NCI-H1417 treated with DMSO at 0.1 percent for 48 hours (cell line): ENCODE measurements at places on chromosomes 4 and X.
A peak's percentile ranks its signal among the peaks of the same experiment; 100 is the strongest.

- DNase-seq, result no peak
Observed at GRCh38 chrX:41665686-41666085, 23.1 kb upstream of the GPR34 start.

GRCh38 chrX:140918398-140919038 lies 83.9 kb upstream of the SPANXB1 start:
- peak; percentile 6 for DNase-seq

GRCh38 chrX:64190136-64190740 lies 15.3 kb downstream of the AMER1 start:
- no peak for DNase-seq

- no peak for DNase-seq
Observed at GRCh38 chr4:26459054-26459755, 31.1 kb downstream of the CCKAR start.

DNA sequence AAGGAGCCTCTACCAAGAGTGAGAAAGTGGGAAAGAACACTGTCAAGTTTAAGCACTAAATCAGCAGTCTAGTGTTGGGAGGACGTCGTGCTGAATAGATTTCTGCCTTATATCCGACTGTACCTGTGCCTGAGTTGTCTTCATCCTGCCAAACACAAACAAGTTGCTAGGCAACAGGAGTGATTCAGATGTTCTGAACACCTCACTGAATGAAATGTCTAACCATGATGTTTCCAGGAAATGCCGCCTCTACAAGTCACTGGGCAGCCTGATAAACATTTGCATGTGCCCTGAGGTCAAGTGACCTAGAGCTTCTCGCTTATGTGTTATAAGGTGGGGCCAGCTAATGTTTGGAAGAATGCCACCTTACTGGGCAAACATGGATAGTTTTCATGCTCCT lies 37.9 kb downstream of the SGMS2 start:
- DNase-seq, result no peak

DNA sequence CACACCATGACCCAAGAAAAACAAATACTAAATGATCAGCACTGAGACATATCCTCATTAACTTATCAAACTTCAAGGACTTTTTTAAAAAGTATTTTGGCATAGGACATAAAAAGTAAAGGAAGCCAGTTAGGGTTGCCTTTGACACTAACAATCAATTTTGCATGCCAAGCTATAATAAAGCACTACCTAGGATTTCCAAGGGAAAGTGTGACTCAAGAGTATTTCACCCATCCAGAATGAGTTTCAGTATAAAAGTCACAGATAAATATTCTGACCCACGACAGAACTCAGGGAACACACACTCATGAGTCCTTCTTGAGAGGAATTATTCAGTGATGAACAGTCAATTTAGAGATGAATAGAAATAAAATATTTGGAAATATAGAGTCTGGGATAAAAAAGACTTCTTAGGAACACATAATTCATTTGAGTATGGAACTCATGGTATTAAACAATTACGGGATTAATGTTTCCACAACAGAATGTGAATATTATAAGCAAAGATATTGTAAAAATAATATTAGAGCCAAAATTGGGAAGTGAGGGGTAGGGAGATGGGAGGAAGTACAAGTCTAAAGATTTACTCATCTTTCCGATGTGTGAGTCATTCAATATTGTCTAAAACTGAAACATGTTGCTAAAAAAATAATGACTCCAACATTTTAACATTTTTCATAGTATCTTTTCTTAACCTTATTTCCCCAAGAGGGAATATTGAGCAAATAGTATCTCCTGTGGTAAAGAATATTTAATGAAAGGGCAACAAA lies 143.5 kb upstream of the LNX1 start:
- no peak for DNase-seq

DNA sequence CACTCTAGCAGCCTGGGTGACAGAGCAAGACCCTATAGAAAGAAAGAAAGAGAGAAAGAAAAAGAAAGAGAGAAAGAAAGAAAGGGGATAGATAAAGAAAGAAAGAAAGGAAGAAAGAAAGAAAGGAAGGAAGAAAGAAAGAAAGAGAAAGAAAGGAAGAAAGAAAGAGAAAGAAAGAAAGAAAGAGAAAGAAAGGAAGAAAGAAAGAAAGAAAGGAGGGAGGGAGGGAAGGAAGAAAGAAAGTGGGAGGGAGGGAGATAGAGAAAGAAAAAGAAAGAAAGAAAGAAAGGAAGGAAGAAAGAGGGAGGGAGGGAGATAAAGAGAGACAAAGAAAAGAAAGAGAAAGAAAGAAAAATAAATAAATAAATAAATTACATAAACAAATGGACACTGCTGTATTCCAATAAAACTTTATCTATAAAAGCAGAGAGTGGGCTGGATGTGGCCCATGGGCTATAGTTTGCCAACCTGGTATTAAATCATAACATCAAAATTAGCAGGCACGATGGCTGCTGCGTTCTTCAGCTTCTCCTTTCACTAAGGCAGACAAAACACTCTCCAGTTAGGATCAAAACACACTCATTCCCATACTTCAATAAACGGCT lies 165.0 kb downstream of the ZNF674 start:
- no peak for DNase-seq

DNA sequence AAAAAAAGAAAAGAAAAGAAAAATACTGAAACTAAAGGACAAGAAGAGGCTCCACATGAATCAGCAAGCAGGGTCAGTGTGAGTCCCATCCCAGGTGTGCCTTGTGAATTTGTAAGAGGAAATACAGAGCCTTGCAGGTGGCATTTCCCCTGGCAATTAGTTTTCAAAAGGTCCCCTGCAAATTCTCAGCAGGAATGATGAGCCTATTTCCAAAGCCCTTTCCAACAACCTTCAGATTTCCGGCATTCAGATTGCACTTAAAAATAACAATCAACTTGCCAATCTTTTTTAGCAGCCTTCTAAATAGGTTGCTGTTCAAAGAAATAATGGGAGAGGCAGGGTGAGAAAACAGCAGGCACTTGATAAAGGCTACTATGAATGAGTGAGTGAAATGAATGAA lies 66.4 kb upstream of the OR13H1 start:
- no peak for DNase-seq

DNA sequence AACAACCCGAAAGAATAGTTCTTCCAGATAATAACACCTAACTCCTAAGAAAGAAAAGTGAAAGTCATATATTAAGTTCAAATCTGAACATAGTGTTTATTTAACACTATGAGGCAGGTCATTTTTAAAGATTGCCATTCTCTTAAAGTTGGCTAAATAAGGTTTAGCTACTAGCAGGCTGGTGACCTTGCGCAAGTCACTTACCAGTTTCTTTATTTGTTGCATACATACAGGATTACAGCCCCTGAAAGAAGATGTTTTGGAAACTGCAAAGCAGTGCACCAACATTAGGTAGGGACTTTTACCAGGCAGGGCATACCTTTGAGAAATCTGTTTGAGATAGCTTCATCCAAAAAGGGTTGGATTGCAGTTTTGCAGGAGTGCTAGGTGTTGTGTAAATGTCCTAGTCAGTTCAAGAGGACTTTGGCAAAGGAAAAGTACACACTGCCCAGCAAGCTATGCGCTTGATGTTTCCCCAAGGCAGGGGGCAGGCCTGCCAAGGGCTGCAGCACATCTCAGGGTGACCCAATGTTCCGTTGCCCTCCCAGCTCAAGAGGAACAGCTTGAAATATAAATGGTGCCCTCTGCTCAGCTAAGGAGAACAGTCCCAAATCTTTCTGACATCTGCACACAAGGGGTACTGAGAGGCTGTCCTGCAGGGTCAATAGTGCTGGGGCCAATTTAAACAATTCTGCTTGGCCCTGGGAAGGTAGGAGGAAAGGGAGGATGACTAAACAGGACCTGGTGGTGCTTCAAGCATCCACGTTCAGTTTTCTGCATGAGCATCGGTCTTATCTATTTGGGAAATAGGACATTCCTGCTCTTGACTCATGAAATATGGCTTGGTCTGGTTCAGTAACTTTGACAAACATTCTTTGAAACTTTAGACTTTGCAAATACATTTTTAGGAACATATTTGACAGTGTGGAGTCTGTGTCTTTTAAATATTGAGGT lies 130.8 kb downstream of the COL4A6 start:
- no peak for DNase-seq

DNA sequence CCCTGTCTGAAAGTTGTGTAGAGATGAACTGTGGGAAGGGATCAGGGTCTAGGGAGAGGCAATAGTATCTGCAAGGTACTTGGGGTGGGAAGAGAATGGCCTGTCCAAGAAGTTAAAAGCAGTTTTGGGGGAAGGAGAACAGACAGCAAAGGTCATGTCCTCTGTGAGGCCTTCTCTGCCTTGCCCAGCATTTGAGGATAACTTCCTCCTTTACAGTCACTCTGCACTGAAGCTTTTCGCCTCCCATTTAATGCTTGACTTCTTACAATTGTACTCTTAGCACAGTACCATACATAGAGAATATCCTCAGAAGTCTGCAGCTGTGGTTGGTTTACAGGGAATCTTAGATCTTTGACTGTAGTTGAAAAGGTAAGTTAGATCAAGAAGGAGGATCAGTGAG lies 121.8 kb upstream of the AP1S2 start:
- no peak for DNase-seq

DNA sequence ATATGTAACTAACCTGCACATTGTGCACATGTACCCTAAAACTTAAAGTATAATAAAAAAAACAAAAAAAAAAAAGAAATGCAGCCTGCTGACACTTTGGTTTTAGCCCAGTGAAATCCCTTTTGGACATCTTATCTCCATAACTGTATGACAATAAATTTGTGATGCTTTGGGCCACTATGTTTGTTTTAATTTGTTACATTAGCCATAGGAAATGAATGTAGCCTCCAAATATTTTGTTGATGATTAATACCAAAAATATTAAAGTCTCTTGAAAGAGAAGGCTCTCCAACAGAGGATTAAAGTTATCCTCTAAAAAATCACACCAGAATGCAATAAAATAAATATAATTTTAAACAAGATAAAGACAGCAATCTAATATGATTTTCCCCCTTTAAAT lies 852.7 kb upstream of the SLIT2 start:
- no peak for DNase-seq

DNA sequence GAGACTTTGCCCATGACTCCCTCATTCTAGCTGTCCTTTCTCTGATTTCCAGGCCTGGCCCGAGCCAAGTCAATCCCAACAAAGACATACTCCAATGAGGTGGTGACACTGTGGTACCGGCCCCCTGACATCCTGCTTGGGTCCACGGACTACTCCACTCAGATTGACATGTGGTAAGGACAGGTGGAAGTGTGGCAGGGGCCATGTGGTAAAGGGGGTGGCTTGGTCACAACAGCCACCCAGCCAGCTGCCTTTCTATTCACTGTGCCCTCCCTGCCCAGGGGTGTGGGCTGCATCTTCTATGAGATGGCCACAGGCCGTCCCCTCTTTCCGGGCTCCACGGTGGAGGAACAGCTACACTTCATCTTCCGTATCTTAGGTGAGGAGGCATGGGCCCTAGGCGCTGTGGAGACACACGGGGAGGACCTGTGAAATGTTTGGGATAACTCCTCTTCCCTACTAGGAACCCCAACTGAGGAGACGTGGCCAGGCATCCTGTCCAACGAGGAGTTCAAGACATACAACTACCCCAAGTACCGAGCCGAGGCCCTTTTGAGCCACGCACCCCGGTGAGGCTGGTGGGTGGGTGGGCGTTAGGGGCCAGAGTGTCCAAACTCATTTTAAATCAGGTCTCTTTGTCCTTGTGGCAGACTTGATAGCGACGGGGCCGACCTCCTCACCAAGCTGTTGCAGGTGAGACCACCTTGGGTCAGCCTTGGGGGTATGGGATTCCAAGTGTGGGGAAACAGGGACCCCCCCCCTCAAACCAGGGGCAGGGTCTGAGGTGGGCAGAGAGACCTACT lies 6.1 kb upstream of the USP11 start:
- no peak for DNase-seq

DNA sequence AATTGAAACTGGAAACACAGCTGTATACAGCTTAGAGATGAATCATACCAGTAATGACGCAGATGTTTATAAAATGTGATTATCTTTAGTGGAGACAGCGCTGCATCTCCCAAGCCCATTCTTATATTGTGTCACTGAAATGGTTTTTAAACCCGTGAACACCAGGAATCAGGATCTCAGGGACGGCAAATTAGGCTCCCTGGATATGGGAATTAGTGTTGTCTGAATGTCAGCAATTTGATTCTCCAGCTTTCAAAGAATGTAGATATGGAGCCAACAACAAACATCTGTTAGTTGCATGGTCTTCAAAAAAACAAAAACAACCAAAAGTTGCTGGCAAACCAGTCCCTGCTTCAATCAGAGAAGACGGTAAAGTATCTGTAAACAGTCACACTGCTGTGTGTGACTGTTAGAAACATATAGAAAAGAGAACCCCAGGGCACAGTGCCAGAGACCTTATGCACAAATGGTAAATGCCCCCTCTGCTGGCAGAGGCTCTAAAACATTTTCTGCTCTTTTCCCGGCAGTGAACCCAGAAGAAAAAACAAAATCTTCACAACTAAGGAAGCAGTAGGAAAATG lies 351.9 kb upstream of the FTHL17 start:
- DNase-seq, result no peak

DNA sequence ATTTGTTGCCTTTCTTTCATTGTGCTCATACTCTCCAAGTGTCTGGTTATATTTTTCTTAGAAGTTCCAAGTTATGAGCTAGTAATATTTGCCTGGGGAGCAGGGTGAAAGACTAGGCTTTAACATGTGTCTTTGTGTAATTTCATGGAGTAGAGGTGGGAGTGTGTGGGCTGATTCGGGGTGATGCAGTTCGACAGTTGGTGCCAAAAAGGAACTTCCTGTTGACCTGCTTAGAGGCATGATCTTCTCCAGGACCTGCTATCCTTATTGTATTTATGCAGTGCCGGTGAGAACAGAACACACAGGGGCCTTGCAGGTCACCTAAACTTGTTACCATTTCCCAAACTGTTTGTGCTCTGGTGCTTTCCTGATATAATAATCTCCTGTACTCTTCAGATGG lies 21.2 kb downstream of the USP53 start:
- DNase-seq, result no peak
